ENCODE measurements at places on chromosomes 11 and 22.

GRCh38 chr11:16817351-16817750 lies 78.9 kb downstream of the C11orf58 start:
- no peak for DNase-seq
- peaks cover 65% of the 10 kb centered on the region for H3K36me3 ChIP-seq
- H3K27me3 ChIP-seq, result no peaks in the 10 kb centered on the region
- peaks cover 6% of the 10 kb centered on the region for H3K4me1 ChIP-seq

DNA sequence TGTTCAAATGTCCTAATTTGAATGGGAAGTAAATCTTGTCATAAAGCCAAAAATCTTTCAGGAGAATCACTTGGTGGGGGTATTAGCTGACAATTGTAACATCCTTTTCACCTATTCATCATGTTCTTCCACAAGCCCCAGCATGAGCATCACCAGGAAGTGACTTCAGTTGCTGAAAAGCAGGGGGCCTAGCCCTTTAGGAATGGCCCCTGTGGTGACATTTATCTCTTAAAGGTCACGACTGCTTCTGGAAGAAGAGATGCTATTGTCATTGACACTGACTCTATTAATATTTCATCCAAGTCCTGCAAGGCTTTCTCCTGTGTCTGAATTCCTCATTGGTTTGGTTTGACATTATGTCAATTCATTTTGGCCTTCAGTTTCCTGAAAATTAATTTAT lies 92.6 kb downstream of the OR5AK2 start:
- no peak overlapping the region for H3K27ac ChIP-seq
- DNase-seq, result no peak
- no peaks in the 10 kb centered on the region for H3K4me1 ChIP-seq
- no peak overlapping the region for H3K4me3 ChIP-seq

DNA sequence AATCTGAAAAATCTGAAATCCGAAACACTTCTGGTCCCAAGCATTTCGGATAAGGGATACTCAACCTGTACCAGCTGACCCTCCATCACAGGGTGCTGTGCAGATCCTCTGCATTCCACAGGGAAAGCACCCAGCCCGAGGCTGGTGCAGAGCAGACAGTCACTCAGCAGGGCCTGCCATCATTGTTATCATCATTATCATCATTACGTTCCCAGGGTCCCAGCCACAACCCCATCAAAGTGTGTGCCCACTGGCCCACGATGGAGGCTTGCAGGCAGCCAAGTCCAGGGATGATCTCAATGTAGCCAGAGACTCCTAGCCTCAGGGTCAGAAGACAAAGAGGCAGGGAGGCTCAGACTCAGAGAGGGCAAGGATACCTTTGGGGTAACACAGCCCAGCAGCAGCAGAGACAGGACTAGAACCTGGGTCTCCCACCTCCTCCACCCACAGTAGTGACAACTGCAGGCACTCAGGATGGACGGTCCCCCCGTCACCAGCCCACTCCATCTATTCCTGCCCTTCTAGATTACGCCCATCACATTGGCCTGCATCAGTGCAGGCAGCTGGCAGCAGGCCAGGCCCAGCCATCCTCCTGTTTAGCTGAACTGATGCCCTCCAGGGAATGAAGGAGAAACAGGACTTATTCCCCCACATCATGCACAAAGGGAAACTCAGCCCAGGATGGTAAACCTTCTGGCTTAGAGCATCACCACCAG lies 10.3 kb downstream of the GAL3ST1 start:
- no peak overlapping the region for H3K27ac ChIP-seq
- no peaks in the 10 kb centered on the region for H3K4me1 ChIP-seq
- H3K36me3 ChIP-seq, result no peaks in the 10 kb centered on the region

- no peaks in the 10 kb centered on the region for H3K4me1 ChIP-seq
Measured at GRCh38 chr11:40877256-40877655, 582.2 kb downstream of the LRRC4C start.

GRCh38 chr11:4851033-4851432 lies 2.0 kb upstream of the OR51S1 start:
- no peaks in the 10 kb centered on the region for H3K4me1 ChIP-seq
- no peaks in the 10 kb centered on the region for H3K36me3 ChIP-seq
- no peak overlapping the region for H3K4me3 ChIP-seq
- no peak for DNase-seq
- H3K27ac ChIP-seq, result no peak overlapping the region
- no peaks in the 10 kb centered on the region for H3K27me3 ChIP-seq

- H3K27ac ChIP-seq, result no peak overlapping the region
- no peak overlapping the region for H3K4me3 ChIP-seq
- H3K4me1 ChIP-seq, result no peaks in the 10 kb centered on the region
- no peaks in the 10 kb centered on the region for H3K36me3 ChIP-seq
- no peak for DNase-seq
Measured at GRCh38 chr22:33224841-33225240, 166.7 kb upstream of the SYN3 start.

GRCh38 chr11:96162816-96163499 lies 180.0 kb downstream of the MAML2 start:
- no peak overlapping the region for H3K4me3 ChIP-seq
- no peaks in the 10 kb centered on the region for H3K4me1 ChIP-seq
- H3K27ac ChIP-seq, result no peak overlapping the region
- no peaks in the 10 kb centered on the region for H3K36me3 ChIP-seq
- H3K27me3 ChIP-seq, result no peaks in the 10 kb centered on the region
